ENCODE measurements at places on chromosomes 16 and 17.
A peak's percentile ranks its signal among the peaks of the same experiment; 100 is the strongest.

DNA sequence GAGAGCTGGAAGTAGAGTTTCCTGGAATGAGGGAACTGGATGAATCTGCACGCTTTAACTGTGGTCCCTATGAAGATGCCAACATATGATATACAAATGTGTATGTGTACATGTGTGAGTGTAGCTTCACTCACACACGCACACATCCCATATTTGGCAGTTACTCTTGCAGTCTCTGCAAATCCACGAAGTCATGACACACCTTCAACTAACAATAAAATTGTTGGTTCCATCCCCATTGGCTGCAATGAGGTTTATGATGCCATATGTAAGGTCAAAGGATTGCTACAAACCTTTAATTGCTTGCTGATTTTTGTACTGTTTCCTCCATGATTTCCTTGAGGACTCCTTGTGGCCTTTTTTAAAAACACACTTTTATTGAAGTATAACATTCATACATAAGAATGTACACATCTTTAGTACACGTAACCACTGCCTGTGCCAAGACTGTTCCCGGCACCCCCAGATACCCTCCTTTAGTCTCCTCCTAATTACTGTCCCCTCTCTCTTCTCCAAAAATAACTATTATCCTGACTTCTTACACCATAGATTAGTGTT, 22.0 kb downstream of the MYO1D start:
- DNase-seq, result no peak

DNA sequence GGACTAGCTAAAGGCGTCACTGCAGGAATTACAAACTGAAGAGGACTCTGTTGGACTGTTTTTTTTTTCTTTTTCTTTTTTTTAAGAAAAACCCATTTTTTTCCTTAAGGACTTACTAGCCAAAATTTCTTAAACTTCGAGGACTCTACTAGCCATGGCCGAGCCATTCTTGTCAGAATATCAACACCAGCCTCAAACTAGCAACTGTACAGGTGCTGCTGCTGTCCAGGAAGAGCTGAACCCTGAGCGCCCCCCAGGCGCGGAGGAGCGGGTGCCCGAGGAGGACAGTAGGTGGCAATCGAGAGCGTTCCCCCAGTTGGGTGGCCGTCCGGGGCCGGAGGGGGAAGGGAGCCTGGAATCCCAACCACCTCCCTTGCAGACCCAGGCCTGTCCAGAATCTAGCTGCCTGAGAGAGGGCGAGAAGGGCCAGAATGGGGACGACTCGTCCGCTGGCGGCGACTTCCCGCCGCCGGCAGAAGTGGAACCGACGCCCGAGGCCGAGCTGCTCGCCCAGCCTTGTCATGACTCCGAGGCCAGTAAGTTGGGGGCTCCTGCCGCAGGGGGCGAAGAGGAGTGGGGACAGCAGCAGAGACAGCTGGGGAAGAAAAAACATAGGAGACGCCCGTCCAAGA, 878 bp downstream of the HEXIM1 start:
- DNase-seq, result peak; percentile 95

- no peak for DNase-seq
These were observed 36.2 kb downstream of the STH start for GRCh38 chr17:46035112-46035818.

- no peak for DNase-seq
These were observed 39.2 kb downstream of the KNOP1 start for GRCh38 chr16:19678804-19679203.

- no peak for DNase-seq
These were observed 29.4 kb upstream of the CACNG5 start for GRCh38 chr17:66805567-66805966.

- DNase-seq, result peak; percentile 74
These were observed 21.7 kb downstream of the KNOP1 start for GRCh38 chr16:19696328-19696727.

GRCh38 chr16:52101246-52101645, 445.7 kb downstream of the TOX3 start:
- DNase-seq, result no peak

- no peak for DNase-seq
These were observed 16.6 kb downstream of the LDHD start for GRCh38 chr16:75099738-75100602.

GRCh38 chr17:78722246-78722761, 59.8 kb downstream of the CYTH1 start:
- DNase-seq, result peak; percentile 66

- DNase-seq, result no peak
These were observed 21.4 kb downstream of the PIEZO1 start for GRCh38 chr16:88763502-88764053.

DNA sequence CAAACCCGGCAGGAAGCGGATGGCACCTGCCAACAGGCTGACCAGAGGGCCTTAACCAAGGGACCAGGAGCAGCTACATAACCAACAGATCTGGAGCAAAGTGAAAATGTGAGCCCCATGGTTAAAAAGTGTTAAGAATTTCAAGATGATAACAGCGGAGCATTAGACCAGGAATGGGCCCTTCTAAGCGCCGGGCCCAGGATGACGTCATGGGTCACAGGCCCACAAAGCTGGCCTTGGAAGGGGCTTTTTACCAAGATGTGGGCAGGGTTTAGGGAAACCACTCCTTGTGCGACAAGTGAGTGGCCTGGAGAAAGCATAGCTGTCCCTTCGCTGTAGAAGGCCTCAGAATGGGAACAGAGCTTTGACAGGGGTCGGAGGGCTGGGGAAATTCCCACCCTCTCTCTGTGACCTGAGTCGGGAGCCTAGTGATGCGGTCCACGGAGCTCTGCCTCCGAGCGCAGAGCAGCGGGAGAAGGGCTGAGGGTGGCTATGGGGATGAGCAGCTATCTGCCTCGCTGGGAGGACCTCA, 84.4 kb upstream of the RPL38 start:
- no peak for DNase-seq

GRCh38 chr17:61482467-61482866, 30.2 kb downstream of the TBX4 start:
- no peak for DNase-seq

DNA sequence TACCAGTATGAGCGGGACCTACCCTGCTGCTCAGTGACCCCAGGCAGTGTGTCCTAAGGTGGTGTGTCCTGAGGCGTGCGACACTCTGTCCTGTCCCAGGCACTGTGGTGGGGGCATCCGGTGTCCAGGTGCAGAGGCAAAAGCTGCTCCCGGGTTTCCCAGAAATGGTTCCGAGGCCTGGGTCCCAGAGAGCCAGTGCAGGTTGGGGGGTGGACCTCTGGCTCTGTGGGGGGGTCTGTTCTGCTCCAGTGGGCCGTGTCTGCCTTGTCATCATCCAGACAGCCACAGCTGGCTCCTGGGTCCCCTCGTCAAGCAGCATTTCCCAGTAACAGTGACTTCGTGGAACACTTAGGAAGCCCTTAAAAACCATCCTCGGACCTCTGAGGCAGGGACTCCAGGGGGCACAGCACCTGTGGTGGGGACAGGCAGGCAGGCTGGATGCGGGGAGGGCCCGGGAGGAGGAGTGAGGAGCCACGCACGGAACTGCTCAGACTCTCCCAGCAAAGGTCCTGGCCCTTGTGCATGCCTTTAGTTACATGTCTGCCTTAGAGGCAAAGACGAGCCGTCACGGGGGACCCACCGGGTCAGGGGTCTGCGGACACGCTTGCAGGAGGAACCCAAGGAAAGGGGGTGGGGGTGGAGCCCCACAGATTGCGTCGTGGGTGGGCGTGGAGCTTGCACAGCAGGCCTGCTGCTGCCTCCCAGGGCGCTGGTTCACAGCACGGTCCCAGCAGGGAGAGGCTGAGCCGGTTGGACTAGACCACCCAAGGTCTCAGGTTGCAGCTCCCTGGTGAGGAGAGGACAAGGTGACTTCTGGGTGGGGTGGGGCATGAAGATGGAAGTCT, 5.6 kb downstream of the SLC16A3 start:
- DNase-seq, result peak; percentile 67

DNA sequence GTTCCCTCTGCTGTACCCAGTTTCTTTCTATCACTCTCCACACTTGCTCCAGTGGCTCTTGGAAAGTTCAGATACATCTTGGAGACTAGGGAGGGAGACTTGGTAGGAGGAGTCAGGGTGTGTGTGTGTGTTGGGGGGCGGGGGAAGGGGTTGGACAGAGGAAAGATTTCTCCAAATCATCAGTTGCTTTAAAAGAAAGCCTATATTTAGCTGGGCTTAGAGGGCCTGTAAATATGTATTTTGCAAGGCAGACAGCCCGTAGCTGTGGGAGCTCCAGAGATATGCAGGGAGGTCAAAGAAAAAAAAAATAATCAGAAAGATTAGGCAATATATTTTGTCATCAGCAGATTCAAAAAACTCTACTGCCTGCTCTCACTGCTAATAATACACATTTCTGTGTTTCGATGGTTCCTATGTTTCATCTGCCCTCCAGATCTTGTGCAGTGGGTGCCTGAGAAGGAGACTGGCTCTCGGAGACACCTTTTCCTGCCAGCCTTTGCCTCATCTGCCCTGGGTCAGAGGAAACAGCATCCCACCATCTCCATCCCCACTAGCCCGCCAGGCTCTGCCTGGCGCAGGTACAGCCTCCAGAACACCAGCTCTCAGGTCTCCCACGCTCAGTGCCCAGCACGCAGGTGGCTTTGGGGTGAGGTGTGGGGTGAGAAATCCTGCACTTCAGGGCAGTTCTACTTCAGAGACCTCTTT, 4.8 kb upstream of the PPP1R9B start:
- DNase-seq, result peak; percentile 49

DNA sequence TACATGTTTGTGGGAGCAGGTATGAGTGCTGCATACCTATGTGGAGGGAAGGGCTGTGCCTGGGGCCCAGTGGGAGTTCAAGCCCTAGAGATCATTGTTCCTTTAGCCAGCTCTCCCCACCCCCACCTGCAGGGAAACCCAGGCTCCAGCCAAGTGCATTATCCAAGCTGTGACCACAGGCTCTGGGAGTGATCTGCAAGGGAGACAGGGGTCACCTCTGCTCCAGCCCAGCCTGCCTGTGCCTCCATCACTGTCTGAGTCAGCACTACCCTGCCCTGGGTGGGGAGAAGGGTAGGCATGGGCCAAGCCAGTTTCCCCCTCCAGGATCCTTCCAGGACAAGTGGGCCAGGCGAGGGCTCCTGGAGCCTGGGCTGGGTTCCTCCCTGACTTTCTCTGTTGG, 32.1 kb upstream of the SBK1 start:
- DNase-seq, result peak; percentile 68

DNA sequence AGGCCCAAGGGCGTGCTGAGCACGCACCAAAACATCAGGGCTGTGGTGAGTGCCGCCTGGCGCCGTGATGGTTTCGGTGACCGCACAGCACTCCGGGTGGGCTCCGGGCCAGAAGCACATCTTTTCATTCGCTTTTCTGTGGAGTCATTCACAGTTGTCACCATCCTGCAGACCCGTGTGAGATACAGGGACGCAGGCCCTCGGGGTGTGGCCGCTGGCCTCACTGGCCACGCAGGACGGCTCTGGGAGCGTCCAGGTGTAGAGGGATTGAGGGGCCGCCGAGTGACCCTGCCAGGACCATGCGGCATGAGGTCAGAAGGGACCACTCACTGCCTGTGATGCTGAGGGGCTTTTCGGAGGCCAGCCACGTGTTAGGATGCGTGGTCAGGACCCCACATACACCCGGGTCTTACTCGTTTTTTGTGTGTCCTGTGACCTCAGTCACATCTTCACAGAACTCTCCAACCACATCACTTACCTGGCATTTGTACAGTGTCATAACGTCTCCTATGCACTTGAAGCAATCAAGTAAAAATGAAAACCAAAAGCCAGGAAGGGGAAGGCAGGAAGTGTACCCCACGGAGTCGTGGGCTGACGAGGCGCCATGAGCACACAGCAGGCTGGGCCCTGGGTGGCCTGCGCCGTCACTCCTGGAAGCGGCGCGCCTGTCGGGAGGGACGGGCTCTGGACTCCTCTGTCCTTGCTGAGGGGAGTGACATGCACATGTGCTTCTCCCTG, 7.8 kb downstream of the ACSF3 start:
- DNase-seq, result no peak

- DNase-seq, result no peak
These were observed 167.1 kb upstream of the MAF start for GRCh38 chr16:79767421-79768275.

DNA sequence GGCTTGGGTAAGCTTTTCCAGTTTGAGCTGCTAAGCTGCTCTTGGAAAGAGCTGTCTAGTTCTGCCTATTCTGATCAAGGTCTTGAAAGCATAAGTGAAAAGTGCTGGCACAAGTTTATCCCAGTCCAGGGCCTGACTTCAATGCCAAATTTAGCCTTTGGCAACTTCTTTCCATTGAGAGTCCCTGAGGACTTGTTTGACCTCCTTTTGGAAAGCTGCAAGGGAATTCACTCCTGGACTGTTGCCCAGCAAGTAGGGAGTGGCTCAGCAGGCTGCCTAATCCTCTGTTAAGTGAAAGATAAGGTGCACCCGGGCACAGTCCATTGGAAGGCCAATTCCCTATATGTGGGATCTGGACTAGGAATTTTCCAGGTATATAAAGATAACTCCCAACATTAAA, 16.0 kb upstream of the TANC2 start:
- no peak for DNase-seq

DNA sequence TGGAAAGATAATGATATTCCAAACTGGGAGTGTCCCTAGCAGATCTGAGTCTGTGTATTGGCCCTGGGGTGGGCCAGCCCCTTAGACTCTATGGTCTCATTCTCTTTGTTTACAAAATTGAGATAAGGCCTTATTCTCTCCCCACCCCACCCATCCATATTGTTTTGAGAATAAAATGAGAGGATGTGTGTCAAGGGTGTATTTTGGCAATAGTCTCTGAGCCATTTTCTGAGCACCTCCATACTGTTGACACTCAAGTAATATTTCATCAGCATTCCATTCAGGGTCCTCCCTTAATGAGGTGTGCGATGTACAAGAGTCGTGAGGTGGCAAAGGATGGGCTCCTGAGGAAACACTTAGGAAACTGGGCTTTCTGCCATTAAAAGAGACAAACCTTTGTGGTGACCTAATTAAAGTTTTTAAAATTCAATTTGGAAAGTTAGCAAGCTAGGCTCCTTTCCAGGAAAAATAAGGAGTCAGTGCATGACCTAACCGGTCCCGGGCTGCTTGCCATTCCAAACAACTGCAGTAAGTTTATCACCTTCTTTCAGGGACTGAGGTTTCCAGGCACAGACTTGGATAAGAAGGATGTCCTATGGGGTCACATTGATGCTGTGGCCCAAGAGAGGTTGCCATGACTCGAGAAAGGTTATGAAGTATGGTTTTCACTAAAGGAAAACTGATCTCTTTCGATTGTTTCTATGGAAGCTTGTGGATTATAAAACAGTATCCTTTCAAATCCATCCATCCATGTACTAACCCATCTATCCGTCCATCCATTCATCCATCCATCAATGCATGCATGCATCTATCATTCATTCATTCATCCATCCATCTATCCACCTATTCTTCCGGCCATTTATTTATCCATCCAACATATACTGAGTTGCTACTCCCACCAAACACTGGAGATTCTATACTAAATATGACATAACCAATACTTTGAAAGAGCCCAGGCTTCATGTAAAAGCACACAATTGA, 443.3 kb downstream of the UTP18 start:
- peak; percentile 59 for DNase-seq

GRCh38 chr17:47315451-47316266, 8.1 kb upstream of the EFCAB13 start:
- DNase-seq, result no peak

DNA sequence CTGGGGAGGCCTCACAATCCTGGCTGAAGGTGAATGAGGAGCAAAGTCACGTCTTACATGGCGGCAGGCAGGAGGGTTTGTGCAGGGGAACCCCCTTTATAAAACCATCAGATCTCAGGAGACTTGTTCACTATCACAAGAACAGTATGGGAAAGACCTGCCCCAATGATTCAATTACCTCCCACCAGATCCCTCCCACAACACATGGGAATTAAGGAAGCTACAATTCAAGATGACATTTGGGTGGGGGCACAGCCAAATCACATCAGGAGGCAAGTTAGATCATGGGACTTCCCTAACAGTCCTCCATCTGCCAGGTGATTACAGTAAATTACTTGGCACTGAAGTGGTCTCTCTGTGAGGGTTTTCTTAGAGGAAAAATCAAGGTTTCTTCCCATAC, 5.3 kb downstream of the TMEM114 start:
- DNase-seq, result no peak
